GM12878 (cell line): ENCODE measurements at places on chromosomes 3 and 15. TPM values are rescaled to one million over a fixed set of nuclear protein-coding genes. Genes with fewer than 3 reads are reported as not detected.
A peak's percentile ranks its signal among the peaks of the same experiment; 100 is the strongest.

Gene RTP3
- not detected in 2 replicates for total RNA-seq

Gene GOLGA6D
- total RNA-seq, result not detected in 2 replicates

DNA sequence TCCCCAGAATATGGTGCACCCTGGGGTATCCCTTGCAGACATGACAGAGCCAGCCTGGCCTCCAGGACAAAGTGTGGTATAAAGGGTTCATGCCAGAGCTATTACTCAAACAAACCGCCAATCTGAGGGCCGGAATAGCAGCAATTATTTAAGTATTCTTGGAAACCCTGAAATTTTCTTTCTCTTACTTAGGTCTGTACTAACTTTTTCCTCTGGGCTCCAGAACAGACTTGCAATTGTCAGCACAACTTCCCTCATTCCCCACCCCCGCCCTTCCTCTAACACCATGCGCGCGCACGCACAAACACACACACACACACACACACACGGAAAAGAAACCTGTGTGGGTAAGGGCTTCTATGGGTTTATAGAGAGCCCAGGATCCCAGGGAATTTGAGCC, 56.3 kb downstream of the ISG20 start:
- DNase-seq, result no peak
- H3K27ac ChIP-seq, result no peak overlapping the region
- H3K27me3 ChIP-seq, result no peaks in the 10 kb centered on the region; the same call in 1 of the 2 replicates

DNA sequence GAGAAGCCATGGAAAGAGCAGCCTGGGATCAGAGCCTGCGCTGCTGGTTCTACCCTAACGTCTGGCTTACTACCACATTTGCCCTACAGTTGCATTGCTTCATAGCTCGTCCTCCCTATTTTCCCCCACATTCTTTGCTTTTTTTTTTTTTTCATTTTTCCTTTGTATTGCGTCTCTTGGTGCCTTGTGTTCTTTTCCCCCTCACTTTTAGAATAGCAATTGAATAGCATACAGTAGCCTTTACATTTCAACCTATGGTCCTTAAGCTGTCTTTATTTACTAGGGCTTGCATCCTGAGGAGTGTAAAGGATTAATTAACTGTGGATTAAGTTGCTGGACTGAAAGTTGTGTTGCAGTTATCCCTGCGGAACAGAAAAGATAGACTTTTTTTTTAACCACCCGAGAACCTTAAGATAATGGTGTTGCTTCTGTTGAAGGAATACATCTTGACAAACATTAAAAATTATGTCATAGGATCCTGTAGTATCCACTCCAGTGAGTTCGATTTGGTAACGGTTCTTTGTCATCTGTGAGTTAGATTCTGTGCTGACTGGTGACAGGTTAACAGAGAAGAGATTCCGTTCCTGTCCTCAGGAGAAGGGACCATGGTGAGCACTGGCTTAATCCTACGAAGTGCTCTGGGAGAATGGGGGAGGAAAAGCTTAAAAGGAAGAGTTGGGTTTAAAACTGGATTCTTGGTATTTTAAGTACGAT, 417.4 kb upstream of the NAALADL2 start:
- H3K27ac ChIP-seq, result no peak overlapping the region
- H3K4me1 ChIP-seq, result no peaks in the 10 kb centered on the region
- no peak for DNase-seq

Gene RASGRP1
- total RNA-seq, result 25.5 and 29.3 TPM in 2 replicates

Gene RARB
- total RNA-seq, result not detected in 2 replicates

DNA sequence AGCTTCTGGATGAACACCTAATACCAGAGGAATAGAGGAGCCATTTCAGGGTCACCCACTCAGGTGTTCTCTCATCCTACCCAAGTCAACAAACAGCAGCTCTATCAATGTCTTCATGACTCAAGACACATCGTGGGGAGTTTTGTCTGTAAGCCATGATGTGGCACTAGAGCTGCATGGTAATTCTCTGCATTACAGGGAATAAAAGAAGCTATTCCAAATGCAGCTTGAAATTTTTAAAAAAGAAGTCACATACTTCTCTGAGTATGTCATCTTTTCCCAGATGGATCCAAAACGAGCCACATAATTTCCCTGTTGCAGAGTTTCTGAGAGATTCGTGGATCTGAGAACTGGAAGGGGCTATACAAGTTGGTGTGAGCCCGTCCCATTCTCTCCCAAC, 6.1 kb upstream of the THSD4 start:
- no peaks in the 10 kb centered on the region for H3K36me3 ChIP-seq
- no peak for DNase-seq
- no peaks in the 10 kb centered on the region for H3K4me1 ChIP-seq
- no peak overlapping the region for H3K27ac ChIP-seq

Gene NKTR
- total RNA-seq, result 45.0 and 51.1 TPM in 2 replicates

Gene FETUB
- total RNA-seq, result not detected in 2 replicates

DNA sequence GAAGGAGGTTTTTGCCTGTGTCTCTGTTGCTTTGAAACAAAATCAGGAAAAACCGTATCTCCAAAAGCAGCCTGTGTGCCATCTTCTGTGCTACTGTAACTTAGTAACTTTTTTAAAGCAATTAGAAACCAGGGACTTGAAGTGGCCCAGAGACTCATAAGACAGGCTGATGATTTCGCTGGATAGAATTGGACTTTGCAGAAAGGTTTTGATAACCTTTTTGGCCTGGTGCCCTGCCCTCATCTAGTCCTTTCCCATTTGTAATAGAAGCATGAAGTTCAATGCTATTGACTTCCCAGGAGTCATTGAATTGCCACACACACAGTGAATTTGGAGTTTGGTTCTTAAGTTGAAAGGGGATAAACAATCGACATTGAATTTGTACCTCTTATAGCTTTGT, 157.2 kb downstream of the PTPRG start:
- DNase-seq, result no peak
- H3K27ac ChIP-seq, result no peak overlapping the region
- H3K36me3 ChIP-seq, result no peaks in the 10 kb centered on the region
- H3K4me3 ChIP-seq, result no peak overlapping the region
- peaks cover 2% of the 10 kb centered on the region; the same call in 1 of the 2 replicates for H3K27me3 ChIP-seq

Gene KBTBD13
- total RNA-seq, result not detected in 2 replicates

Gene DMXL2
- total RNA-seq, result 22.6 and 25.3 TPM in 2 replicates

GRCh38 chr3:5197470-5198312, 10.2 kb downstream of the EDEM1 start:
- peaks cover 63% of the 10 kb centered on the region for H3K4me1 ChIP-seq
- H3K27ac ChIP-seq, result peak overlapping the region; percentile 94
- peak; percentile 83 for DNase-seq
- no peaks in the 10 kb centered on the region; the same call in 1 of the 2 replicates for H3K36me3 ChIP-seq

DNA sequence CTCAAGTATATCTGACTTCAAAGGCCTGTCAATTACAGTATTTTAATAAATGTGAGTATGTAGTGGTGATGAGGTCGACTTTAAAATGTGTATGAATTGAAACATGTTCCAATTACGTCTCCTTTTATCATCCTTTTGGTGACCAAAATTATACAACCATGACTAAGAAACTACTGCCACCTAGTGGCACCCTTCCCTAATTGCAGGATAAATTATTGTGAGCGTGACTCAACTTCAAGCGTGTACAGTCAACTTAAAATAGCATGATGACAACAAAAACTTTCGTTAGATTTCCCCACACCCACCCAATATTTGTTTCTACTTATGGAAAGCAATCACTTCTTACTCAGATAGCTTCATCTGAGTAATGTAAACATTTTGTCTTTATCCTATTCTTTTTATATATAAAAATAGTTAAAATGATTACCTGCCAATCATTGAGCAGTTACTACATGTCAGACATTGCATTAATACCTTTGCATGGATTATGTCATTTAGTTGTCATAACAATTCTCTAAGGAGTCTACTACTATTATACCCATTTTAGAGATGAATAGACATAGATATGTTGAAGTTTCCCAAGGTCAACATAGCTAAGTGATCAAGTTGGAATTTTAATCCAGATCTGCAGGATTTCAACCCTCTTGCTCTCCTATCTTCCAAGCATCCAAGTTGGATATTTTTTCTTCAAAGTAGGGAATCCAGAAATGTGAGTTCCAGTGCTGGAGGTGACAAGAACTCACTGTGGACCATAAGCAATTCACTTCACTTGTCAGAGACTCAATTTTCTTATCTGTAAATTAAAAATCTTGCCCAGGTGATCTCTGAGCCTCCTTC, 106.0 kb downstream of the MEX3B start:
- no peaks in the 10 kb centered on the region for H3K36me3 ChIP-seq
- H3K27ac ChIP-seq, result no peak overlapping the region
- H3K27me3 ChIP-seq, result no peaks in the 10 kb centered on the region
- H3K4me1 ChIP-seq, result no peaks in the 10 kb centered on the region
